ENCODE measurements at places on chromosomes 12 and 14.

- DNase-seq = no peak
These were observed 44.8 kb downstream of the CPSF6 start for GRCh38 chr12:69284131-69284530.

GRCh38 chr12:62643486-62643885 lies 176.9 kb downstream of the MON2 start:
- no peak for DNase-seq

DNA sequence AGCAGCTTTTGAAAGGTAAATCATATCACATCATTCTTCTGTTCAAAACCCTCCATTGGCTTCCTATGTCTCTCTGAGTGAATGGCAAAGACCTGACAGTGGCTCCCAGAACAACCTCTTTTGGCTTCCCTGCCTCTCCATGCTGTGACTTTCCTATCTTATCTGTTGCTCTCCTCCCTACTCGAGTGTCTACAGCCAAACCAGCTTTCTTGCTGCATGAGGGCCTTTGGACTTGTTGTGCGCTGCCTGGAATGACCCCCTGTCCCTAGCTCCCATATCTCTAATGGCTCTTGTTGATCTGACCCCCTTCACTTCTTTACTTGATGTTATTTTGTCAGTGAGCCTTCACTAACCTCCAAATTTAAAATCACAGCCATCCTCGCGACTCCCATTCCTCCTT lies 2.5 kb downstream of the SYNE2 start:
- no peak for DNase-seq

DNA sequence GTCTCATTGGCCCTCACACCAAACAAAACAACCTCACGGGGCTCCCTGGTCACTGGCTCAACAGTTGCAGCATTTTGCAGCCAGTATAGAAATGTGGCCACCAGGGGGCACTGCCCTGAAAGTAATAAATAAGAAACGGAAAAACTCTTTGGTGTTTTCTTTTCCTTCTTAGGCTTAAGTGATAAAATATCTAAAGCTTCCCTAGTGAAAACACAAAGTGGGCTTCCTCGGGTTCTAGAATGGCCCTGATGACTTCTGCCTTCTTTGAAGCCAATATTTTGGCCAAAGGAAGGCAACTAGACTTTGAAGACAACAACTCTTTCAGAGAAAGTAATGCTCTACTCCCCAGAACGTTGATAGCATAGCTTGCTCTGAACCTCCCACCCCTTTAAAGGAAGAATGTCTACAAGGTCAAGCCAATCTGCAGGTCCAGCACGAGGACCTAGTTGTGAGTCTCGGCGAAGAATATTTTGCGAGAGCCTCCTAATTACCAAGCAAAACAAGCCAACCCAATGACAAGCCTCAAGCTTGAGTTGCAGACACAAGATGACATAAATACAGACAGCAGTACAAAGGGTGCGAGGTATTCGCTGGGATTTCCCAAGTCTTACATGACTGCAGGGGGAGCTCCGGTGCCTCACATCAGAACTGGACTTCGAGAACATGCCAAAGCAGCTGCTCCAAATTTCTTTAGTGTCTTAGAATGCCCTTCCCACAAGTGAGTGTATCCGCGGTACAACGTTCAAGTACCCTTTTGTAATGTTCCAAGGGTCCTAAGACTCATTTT lies 2.6 kb downstream of the ITPK1 start:
- no peak for DNase-seq

- DNase-seq = no peak
These were observed 137.5 kb upstream of the MYL2 start for GRCh38 chr12:111057701-111058425.

All from cortex of kidney (tissue), 1 donor.